ENCODE measurements at places on chromosomes 11 and 22.

DNA sequence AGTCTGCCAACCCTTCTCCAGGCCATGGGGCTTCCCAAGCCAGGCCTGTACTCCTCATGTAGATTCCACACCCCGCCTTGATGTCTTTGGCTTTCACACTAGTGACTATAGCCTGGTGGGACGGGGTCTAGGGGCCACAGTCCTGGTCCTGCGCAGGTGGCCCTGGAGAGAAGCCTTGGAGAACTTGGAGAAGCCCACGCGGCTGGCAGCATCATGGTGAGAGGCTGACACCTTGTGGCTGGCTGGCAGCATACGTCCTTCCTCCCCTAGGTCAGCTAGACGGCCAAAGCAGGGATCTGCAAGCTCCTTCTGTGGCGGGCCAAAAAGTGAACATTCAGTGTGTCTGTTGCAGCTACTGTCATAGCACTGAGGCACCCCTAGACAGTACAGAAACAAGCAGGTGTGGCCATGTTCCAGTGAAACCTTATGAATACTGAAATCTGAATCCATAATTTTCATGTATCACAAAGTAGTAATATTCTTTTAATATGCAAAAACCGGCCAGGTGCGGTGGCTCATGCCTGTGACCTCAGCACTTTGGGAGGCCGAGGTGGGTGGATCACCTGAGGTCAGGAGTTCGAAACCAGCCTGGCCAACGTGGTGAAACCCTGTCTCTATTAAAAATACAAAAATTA is 42.0 kb downstream of the FAM83F start:
- DNase-seq: peak; percentile 47

GRCh38 chr11:67639438-67639859 is at the start of gene TBX10:
TSS of gene TBX10 (minus strand) at chr11:67639763. CDS start at chr11:67639472, 291 bp downstream.
- DNase-seq: no peak

- no peak for DNase-seq
These were observed 6.7 kb downstream of the APLNR start for GRCh38 chr11:57230316-57230715.

DNA sequence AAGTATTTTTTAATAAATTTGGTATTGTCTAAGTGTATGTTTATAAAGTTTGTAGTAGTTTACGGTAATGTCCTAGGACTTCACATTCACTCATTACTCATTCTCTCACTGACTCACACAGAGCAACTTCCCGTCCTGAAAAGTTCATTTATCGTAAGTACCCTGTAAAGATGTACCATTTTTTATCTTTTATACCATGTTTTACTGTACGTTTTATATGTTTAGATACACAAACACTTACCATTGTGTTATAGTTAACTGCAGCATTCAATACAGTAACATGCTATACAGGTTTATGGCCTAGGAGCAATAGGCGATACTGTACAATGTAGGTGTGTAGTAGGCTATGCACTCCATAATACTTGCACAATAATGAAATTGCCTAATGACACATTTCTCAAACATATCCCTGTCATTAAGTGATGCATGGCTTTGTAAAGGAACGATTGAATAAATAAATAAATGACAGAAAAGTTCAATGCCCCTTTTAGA is 12.5 kb upstream of the CARD18 start:
- no peak for DNase-seq

- no peak for DNase-seq
These were observed 909.8 kb downstream of the METTL15 start for GRCh38 chr11:29017941-29018340.

DNA sequence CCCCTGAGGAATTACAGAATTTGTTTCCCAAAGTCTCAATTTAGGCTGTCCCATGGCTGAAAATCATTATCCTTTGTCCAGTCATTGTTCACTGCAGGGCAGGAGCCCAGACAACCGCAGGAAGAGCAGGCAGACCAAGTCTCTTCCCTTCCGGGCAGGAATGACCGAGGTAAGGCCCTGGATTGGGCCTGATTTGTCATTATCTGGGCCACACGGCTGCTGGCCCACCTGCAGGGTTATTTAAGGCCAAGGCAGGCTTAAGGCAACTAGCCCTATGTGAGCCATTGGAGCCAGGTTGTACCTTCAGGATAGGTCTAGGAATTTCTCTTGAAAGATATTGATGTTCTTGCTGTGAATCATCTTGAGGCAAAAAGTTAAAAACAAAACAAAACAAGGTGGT is 9.7 kb upstream of the IL10RA start:
- no peak for DNase-seq

- DNase-seq: no peak
These were observed 418.0 kb downstream of the SHANK2 start for GRCh38 chr11:70834277-70834940.

- DNase-seq: no peak
These were observed 97.8 kb downstream of the OSBP2 start for GRCh38 chr22:30792456-30792855.

- DNase-seq: no peak
These were observed 6.6 kb upstream of the TRIM29 start for GRCh38 chr11:120144501-120144900.

DNA sequence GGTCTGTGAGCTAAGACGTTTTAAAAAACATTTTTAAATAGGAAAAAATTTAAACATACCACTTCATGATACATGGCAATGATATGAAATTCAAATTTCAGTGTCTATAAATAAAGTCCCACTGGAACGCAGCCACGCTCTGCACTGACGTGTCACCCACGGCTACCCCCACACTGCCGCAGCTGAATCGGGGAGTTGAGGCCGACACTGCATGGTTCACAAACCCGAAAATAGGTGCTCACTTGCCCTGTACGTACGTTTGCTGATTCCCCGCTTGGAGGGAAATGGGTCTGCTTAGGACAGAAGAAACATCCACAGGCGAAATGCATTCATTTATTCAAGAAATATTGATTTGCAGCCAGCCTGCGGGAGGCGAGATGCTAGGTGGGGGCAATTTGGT is 1342.3 kb downstream of the TBC1D22A start:
- no peak for DNase-seq

GRCh38 chr11:101975734-101976133 is 59.4 kb upstream of the ANGPTL5 start:
- no peak for DNase-seq

DNA sequence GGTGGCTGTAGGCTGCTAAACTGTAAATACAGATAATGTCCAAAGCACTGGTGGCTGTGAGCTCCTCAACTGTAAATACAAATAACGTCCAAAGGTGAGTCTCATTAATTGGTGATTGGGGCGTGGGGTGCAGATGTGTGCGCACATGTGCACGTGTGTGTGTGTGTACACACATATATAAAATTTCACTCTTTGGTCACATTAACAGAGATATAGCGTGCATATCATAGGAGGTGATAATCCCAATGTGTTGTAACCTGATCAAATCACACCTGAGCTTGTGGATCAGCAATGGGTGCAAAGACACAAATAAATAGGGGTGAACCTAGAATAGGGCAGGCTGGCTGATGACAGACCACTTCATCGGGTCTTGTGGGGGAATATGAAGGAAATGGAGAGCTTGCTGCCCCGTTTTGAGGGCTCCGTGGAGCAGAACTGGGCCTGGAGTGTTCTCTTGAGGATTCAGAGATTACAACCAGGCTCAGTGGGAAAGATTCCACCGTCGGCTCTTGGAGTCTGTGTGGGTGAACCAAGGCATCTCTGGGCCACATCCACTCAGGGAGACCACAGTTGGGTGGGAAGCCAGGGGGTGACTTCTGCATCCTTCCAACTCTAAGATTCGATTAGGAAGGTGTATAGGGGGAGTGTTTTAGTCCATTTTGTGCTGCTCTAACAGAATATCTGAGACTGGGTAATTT is 24.9 kb upstream of the OSBPL5 start:
- DNase-seq: no peak

DNA sequence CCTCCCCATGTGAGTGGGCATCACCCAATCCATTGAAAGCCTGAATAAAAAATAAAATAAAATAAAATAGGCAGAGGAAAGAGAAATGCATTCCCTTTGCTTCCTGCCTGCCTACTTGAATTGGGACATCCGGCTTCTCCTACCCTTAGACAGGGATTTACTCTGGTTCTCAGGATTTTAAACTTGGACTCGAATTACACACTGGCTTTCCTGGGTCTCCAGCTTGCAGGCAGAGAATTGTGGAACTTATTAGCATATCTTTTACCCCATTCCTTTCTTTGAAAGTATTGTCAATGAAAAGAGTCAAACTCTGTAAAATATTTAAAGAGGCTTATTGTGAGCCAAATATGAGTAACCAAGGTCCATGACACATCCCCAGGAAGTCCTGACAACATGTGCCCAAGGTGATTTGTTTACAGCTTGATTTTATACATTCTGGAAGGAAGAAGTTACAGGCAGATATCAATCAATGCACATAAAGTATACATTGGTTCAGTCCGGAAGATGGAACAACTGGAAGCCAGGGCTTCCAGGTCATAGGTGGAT is 78.4 kb upstream of the CCDC90B start:
- no peak for DNase-seq

- DNase-seq: peak; percentile 4
These were observed 73.2 kb upstream of the NUP50 start for GRCh38 chr22:45090497-45090910.

DNA sequence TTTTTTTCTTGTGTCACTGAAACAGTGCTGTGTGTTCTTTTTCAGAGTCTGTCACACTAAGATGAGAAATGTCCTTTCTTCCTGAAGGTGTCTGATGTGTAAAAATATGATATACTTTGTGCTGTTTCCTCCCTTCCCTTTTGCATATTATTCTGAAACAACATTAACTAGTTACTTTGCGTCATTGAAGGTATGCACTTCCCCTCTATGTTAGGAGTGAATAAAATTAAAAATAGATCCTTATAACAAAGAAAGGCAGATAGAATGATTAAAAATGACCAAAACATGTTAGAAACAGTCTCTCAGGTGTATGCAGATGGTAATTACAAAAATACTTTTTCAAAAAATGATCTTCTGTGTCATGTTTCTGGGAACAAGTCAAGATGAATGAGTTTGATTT is 1.6 kb upstream of the RAB30 start:
- DNase-seq: no peak

- no peak for DNase-seq
These were observed 44.7 kb upstream of the WEE1 start for GRCh38 chr11:9528573-9529333.

DNA sequence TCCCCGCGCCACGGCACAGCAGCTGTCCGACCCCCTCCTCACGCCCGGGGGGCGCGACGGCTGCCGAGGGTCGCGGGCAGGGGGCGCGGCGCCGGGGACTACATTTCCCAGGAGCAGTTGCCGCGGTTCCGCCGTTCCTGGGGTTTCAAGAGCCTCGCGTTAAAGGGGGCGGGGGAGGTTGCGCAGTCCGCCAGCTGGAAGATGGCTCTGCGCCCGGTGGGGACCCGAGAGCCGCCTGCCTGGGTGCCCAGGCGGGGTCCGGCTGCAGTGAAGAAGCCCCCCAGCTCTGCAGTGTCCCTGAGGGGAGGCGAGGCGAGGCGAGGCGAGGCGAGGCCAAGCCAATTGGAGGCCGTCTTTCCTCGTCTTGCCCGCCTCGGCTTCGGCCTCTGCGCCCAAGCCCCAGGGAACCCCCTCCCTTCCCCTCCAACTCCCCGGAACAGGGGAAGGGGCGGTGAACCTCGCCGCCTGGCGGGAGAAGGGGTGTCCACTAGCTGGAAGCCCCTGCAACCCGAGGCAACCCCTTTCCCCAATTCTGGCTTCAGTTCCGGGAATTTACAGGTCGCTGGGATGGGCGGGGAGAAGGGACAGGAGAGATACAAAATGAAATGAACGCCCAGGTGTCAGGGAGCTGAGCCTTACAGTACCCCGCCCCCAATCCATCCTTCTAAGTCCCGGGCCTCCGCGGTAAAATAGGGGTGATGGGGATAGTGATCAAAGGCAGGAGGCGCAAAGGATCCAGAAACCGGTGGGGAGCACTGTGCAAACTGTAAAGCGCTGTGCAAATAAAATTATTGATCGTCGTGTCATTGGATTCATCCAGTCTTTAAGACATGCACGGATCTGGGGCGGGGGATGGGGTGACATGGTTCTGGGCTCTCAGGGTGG is 5.2 kb upstream of the GCAT start:
- DNase-seq: no peak

- DNase-seq: no peak
These were observed 3.8 kb upstream of the FLI1 start for GRCh38 chr11:128689948-128690664.

DNA sequence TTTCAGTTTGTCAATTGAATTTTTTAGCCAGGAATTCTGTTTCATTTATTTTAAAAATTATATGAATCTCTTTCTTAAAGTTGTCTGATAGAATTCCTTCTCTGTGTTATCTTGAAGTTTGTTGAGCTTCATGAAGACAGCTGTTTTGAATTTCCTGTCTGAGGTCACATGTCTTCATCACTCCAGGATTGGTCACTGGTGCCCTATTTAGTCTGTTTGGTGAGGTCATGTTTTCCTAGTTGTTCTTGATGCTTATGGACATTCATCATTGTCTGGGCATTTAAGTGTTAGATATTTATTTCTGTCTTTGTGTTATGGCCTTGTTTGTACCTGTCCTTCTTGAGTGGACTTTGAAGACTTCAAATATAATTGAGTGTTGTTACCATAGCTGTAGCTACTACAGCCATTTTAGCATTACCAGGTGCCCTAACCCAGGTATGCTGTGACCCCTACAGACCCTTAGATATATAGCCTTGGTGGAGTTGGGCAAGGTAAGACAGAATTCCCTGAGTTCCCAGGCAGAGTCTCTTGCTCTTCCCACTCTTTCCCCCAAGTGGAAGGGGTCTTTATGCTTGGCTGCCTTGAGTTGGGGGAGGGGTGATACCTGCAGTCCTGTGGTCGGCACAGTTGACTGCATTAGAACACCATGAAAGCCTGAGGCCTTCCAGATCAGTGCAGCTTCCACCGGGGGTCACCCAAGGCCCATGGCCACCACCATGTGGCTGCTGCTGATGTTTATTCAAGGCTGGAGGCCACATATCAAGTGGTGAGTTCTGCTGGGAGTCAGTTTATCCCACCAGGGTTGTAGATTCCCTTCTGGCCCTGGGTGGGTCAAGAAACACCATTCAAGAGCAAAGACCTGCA is 229.6 kb downstream of the DYNC2H1 start:
- DNase-seq: no peak
